ENCODE measurements at places on chromosomes 16 and 17.
A peak's percentile ranks its signal among the peaks of the same experiment; 100 is the strongest.

GRCh38 chr16:87815567-87815966, 49.8 kb upstream of the KLHDC4 start:
- DNase-seq = no peak

- DNase-seq = no peak
Measured at GRCh38 chr17:73371836-73372235, 60.0 kb upstream of the CDC42EP4 start.

- no peak for DNase-seq
Measured at GRCh38 chr16:49586466-49587450, 213.2 kb downstream of the C16orf78 start.

DNA sequence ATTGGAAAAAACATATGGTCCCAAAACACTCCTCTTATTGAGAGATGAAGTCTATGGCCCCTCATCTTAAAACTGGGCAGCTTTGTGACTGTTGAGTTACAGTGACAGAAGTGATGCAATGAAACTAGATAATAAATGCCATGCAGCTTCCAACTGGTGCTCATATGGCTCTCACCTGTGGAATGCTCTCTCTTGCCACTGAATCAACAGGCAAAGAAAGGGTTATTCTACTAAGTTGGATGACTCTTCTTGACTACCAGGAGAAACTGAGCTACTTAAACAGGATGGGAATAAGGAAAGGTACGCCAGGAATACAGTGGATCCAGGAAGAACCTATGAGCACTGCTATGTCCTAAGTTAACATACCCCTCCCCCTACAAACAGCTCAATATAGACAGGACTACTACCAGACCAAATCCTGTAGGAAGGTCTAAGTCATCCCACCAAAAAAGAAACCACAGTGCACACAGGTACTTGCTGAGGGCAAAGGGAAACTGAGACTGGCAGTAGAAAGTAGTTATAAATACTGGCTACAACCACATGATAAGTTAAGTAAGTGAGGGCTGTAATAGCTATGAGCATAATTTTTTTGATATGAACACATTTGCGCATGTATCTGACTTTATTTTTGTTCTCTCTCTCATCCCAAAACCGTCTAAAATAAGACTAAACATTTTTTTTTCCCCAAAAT, 398.5 kb downstream of the ZFHX3 start:
- DNase-seq = no peak

DNA sequence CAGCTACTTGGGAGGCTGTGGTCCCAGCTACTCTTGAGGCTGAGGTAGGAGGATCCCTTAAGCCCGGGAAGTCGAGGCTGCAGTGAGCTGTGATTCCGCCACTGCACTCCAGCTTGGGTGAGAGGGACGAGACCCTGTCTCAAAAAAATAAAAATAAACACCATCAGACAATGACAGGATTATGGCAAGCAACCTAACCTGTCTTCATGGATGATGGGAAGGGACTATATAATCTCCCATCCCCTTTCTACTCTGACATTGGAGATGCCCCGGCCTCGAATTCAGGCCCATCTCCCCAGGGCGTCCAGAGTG, 893 bp downstream of the TRIM25 start:
- no peak for DNase-seq

- peak; percentile 60 for DNase-seq
Measured at GRCh38 chr17:35795007-35795870, at the start of gene MMP28. MMP28 (minus strand) TSS chr17:35795641; CDS start chr17:35795377, 264 bp downstream.

GRCh38 chr17:7016886-7017826, 4.7 kb downstream of the RNASEK start:
- no peak for DNase-seq

DNA sequence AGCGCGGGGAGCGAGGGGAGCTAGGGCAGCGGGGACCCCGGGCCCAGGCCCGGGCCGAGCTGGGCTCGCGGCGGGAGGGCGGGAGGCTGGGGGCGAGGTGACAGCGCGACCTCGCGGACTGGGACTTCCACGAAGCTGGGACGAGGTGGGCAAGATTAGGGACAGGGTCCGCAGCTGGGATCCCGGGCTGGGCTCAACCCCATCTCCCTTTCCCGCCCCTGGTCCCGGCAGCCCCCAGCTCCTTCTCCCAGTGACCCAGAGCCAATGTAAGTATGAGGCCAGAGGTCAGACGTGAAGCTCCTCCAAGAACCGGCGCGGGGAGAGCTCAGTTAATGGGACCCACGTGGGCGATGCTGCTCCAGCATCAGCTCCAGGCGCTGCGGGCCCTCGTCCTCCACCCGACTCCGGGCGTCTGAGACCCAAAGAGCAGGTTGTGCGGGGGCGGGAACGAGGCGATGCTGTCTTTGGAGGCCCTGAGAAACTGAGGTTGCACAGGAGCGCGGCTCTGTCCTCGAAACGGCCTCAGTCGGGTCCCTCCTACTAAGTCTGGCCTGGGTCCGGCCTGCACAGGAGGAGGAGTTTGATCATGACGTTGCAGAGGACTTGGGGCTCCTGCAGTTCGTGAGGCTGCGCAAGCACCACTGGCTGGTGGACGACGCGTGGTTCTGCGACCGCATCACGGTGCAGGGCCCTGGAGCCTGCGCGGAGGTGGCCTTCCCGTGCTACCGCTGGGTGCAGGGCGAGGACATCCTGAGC, 585 bp downstream of the ALOX12 start:
- no peak for DNase-seq

DNA sequence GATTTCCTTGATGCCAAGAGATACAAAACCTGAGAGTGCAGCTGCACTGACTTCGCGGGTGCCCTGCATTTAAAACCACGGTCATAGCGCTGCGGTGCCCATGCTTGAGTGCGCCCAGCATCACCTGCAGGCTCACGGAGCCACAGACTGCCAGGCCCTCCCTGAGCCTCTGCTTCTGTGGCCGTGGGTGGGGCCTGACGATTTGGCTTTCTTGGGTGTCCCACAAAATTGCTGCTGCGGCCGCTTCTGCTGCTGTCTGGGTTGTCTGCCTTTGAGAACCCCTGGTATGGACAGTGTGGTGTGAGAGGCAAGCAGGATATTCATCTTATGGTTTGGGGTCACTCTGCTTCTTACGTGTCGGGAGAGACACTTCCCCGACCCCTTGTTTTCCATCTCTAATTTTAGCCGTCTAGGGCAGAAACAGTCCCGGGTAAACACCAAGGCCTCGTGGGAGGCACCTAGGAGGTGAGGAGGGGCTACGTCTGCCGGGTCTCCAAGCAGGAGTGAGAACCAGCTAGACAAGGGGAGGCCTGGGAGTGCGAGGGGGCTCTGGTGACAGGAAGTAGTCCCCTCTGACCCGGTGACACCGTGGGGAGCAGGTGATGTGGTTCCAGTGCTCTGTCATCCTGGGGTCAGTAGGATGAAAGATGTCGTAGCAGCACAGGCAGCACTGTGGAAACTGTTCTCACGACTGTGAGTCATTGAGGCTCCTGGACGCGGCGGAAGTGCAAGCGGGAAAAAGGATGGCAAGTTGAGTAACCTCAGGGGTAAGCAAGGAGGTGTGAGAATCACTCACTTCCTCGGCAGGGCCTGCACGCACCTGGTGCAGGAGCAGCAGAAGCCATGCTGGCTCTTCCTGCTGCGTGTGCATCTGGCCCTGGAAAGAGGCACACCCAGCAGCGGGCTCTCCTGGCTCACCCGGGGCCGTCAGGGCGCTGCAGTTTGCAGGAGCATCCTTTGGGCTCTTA, 176.3 kb downstream of the RPTOR start:
- DNase-seq = peak; percentile 39

DNA sequence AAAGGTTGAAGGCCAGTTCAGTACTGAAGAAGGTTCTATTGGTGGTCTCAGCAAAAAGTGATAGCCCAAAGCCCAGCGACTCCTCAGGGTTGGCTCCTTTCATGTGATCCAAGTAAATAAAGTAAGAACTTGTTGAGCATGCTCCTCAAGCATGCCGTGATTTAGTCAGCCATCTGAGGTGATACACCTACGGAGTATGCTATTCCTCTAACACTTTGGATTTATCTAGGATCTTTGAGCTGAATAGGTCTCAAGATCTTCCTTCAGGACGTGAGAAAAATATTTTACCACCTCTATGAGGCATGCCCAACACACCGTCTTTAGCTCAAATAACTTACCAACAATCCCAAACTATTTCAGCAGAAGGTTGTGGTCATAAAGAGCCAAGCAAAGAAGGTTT, 153.3 kb upstream of the CORO6 start:
- DNase-seq = no peak

DNA sequence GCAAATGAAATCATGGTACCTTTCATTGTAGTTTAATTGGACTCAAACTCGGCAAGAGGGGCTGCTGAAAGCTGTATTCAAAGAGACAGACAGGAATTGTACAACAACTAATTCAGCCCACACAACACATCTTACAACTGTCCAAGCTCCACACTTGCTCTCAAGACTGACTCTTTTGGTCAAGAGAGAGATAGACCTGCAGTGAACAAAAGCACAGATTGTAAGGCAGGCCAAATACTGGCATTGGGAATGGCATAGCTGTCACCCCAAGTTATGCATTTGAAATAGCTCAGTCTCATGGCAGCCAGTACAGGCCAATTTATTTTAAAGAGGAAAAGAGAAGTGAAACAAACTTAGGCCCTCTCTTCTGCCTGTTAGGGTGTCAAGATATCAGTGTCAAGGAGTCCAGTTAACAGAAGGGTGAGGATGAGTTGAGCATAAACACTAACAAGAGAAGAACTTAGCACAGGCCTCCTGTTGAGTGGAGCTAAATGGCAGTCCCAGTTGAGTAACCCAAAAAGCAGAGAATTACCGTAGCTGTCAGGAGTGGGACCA, 215.7 kb downstream of the IRX3 start:
- peak; percentile 20 for DNase-seq

GRCh38 chr17:78366109-78366848, 6.4 kb upstream of the SOCS3 start:
- DNase-seq = peak; percentile 50

DNA sequence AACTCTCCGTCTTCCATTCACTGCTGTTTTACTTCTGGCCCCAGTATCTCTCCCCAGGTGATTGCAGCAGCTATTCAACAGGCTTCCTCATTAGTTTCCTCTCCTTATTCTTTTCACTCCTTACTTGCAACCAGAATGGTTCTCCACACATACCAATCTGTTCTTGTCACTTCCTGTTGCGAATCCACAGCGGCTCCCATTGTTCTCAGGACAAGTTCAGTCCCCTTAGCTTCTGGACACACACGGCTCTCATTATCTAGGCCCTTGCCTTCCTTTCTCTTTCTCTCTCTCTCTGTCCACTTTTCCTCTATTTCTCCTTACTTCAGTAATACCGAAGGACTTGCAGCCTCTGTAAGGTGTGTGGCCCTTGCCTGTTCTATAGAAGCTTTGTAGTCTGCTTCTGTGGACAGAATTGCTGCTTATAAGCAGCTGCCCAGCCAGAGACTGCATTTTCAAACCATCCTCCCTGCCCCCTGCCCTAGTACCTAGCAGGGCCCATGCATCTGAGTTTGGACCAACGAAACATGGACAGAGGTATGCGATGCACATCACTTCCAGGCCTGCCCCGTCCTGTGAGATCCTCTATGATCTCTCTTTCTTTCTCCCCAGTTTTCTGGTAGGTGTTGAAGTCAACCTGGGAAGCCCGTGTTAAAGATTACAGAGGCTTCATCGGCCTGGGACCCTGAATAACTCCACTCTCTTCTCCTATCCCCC, 45.7 kb downstream of the VAT1L start:
- DNase-seq = peak; percentile 85

- DNase-seq = peak; percentile 82
Measured at GRCh38 chr16:86771506-86772460, 193.4 kb downstream of the FOXL1 start.

- peak; percentile 53 for DNase-seq
Measured at GRCh38 chr16:17827313-17827712, 356.6 kb upstream of the XYLT1 start.

GRCh38 chr16:68270353-68270752, 6.0 kb downstream of the SLC7A6 start:
- no peak for DNase-seq

DNA sequence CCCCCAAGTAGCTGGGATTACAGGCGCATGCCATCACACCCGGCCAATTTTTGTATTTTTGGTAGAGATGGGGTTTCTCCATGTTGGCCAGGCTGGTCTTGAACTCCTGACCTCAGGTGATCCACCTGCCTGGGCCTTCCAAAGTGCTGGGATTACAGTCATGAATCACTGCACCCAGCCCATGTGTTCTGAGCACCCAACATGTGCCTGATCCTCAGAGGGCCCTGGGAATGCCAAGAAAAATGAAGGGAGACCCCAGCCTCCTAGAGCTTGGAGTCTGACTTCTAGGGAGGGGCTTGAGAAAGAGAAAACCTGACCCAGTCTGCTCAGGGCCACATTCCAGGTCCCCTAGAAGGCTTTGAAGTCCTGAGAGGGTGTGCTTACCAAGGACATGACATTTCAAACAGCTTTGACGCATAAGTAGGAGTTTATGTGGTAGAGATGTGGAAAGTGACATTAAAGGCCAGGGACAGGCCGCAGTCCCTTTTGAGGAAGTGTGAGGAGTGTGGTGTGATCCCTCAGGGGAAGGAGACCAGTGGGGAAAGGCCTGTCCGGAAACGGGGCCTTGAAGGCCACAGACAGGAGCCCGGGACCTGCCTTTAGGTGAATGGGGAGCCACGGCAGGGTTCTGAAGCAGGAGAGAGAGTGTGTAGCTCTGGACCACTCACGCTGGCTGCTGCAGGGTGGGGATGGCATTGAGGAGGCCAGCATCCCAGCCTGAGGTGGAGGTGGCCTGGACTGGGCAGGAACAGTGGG, 1.1 kb upstream of the CCL22 start:
- no peak for DNase-seq

DNA sequence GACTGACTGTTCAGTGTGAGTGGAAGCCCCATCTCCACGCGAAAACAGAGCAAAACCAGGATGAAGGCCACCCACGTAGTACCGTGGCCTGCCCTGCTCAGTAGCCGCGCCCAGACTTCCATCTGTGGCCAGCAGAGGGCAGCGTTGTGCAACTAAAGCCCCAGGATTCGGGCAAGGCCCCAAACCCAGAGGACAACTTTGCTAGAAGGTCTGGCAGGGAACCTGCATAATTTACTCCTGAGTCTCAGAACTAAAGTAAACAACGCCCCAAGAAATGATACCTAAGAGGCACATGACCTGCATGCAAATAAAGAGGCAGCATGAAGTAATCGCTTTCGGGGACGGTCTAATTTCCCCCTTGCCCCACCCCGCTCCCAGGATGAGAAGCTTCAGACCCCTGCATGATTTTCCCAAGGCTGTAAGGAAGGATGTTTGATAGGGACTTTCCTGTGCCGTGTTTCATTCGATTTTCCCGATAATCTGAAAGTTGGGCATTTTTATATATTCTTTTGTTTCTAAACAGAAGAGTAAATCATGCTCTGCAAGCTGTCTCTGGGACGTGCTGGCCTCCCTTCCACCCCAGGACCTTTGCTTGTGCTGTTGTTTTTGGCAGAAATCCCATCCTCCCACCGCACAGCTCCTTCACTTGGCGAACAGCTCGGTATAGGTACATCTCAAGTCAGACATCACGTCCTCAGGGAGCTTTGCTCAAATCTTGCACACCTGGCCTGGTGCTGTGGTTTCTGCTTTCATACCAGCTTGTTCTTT, 18.6 kb downstream of the HSBP1 start:
- DNase-seq = peak; percentile 94

Measured in astrocyte of the hippocampus (primary cell).